Hindlimb muscle (tissue), 1 donor: ENCODE measurements at places on chromosomes 11 and 22. TPM values are rescaled to one million over a fixed set of nuclear protein-coding genes. Genes with fewer than 3 reads are reported as not detected.

Gene HTR3A
- not detected for polyA plus RNA-seq

Gene SLC16A8
- 3.5 TPM for polyA plus RNA-seq

Gene BLID
- polyA plus RNA-seq = not detected

Gene BID
- polyA plus RNA-seq = 21.2 TPM

Gene SMTNL1
- polyA plus RNA-seq = 148 TPM

Gene OR56A5
- polyA plus RNA-seq = not detected
